Stimulated activated CD4-positive, alpha-beta T cell treated with anti-CD3 and anti-CD28 coated beads, Interleukin-15, amount 100 ng/mL, for 48 hours (primary cell): ENCODE measurements at places on chromosomes 11 and 22.

DNA sequence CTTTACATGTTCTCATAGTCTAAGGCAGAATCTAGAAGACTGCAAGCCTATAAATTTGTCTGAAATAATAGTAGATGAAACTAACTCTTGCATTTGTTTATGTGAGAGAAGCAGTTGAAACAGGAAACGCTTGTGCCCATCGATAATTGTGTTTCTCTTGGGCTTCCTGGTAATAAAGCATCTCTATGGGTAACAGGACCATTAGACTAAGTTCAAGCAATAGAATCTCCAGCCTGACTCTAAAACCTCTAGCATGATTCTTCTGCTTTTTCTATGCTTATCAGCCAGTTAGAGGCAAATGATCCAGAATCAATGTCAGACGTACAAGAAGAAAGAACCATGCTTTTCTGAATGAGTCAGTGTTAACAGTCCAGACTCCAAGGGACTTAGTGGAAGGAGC, 1734.4 kb downstream of the LRRC4C start:
- DNase-seq: no peak

DNA sequence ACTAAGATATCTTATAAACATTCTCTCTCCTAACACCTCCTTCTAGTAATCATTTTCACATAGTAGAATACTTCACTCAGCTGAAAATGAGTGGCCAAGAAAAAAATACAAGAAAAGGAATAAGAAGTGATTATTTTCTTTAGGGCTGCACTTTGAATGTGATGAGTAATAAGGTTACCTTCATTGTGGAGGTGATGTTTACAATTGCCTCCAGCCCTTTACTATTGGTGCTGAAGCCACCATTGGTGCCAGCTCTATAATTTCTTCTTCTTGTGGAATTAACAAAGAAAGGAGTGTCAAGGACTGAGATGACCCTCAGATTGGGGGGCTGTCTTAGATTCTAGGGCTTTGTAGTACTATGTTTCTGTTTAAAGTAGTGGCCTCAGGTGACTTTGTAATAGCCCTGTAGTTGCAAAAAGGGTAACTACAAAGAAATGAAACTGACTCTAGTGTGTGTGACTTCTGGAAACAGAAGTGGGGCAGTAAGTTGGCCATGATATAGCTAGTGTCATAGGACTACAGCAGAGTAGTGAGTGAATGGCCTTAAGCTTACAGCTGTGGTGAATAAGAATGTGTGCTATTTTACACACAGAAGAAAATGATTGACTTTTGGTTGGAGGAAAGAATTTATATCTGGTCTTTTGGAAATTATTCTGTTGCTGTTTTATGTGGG, 287.2 kb downstream of the TMEM135 start:
- DNase-seq: no peak

DNA sequence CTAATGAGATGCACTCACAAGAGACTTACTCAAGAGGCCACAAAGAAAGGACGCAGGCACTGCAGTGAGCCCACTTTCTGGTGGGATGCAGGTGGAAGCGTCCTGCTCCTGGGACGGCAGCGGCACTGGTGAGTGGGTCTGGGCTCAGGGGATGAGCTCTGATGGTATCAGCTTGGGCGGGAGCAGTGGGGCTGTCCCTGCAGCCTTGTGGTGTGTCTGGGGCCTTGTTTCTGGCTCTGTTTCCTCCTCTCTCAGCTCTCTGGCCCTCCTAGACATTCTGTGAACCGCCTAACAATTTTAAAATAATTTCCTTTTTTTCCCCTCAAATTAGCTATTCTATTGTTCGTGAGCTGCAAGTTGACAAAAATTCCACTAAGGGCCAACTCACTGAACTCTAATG, 8.8 kb upstream of the ST14 start:
- DNase-seq: no peak

DNA sequence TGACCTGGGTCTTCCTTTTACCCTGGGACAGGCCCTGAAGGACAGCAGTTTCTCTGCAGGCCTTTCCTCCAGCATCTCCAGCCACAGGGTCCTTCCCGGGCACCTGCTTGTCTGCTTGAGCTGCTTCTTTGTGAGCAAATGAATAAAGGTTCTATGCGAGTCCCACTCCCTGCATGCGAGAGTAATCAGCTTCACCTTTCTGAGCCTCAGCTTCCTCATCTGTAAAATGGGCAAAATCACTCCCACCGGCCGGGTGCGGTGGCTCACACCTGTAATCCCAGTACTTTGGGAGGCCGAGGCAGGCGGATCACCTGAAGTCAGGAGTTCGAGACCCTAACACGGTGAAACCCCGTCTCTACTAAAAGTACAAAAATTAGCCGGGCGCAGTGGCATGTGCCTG, 31.1 kb downstream of the IFT27 start:
- DNase-seq: no peak

- DNase-seq: no peak
Measured at GRCh38 chr22:18104566-18104965, 6.0 kb upstream of the TUBA8 start.

DNA sequence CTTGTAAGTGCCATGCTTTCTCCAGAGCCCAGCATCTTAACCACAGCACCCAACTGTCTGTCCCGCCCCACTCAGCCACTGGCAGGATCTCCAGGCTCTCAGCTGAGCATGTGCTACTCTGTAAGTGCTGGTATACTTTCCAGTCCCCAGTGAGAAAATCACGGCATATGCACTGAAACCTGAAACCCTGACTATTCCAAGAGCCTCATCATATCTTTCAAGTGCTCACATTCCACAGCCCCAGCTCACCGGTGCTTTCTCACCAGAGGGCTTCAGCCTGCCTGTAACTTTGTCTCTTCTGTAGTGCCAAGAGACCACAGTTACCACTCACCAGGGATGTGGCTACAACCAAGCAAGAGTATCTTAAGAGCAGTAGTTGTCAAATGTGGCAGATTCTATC, 24.4 kb upstream of the PAMR1 start:
- no peak for DNase-seq

DNA sequence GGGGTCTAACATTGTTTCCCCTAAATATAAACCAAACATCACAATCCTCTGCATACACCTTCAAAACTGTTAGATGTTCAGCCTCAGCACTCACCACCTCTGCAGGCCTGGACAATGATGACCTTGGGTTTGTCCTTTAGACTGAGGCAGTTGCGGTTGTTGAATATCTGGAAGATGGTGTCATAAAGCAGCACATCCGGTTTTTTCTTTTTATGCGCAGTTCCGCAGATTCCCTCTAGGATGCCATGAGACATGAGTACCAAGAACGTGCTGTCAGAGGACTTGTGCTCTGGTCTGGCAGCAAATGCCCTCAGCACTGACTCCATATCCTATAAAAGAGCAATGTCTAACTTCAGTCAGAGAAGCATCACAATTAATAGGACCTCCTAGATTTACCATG, 22.8 kb downstream of the CASP5 start:
- no peak for DNase-seq

GRCh38 chr11:64474680-64475079, 115.7 kb downstream of the RPS6KA4 start:
- DNase-seq: no peak

- no peak for DNase-seq
Measured at GRCh38 chr22:33006955-33007318, 51.2 kb downstream of the SYN3 start.

DNA sequence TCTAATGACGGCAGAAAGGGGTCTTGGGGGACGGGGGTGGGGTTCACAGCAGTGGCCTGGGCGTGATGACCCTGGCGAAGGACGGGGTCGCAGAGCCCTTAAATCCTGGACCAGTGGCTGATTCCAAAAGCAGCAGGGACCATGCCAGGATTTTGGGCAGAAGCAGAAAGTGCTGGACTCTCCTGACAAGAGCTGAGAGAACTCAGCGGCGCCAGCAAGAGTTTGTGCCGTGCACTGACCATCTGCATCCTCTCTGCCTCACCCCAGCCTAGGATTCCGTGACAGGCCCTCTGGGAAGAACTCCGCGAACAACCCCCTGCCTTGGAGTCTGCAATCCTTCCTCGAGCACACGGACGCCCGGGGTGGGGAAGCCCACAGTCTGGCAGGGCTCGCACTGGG, 644 bp upstream of the NDUFV1 start:
- DNase-seq: no peak

- no peak for DNase-seq
Measured at GRCh38 chr11:2325123-2325522, 23.3 kb downstream of the TSPAN32 start.

DNA sequence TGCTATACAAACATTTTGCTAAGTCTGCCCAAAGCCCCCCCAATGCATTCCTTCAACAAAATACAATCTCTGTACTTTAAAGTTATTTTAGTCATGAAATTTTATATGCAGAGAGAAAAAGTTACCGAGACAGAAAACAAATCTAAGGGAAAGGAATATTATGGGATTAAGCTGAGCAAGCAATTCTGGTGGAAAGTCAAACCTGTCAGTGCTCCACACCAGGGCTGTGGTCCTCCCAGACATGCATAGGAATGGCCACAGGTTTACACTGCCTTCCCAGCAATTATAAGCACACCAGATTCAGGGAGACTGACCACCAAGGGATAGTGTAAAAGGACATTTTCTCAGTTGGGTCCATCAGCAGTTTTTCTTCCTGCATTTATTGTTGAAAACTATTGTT, 92.4 kb downstream of the RRAS2 start:
- DNase-seq: no peak

- DNase-seq: no peak
Measured at GRCh38 chr11:43547430-43547831, 133.1 kb upstream of the HSD17B12 start.

DNA sequence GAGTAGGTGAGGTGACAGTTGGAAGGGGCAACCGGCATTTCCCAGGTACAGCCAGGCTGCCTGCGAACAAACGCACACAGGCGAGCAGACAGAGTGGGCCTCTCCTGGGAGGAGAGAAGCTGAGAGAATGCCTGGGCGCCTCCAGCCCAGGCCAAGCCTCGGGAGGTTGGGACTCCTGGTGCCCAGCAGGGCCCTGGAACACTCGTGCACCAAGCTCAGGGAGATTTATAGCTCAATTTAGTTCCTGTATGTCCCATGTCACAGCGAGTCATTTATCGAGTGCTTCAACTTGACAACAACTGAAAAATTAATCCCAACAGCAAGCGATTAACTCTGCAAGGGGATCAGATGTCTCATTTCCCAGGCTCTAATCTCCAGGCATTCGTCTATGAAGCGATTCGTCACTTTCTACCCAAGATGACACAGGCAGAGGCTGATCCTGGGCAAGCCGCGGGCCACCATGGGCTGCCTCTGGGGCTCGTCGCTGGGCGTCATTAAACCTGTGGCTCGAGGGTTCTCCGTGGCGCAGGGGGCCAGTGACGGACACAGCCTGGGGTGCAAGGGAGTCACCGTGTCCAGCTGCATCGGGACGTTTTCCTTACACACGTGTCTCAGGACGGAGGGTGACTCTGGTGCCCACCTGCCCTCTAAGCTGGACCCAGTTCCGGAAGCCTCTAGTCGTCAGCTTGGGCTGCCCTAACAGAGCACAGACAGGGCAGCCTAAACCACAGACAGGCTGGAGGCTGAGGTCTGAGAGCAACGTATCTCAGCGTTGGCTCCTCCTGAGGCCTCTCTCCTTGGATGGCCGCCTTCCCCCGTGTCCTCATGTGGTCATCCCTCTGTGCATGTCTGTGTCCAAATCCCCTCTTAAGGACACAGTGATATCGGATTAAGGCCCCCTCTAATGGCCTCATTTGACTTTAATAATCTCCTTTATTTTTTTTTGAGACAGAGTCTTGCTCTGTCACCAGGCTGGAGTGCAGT, 154.1 kb downstream of the CTTN start:
- no peak for DNase-seq

DNA sequence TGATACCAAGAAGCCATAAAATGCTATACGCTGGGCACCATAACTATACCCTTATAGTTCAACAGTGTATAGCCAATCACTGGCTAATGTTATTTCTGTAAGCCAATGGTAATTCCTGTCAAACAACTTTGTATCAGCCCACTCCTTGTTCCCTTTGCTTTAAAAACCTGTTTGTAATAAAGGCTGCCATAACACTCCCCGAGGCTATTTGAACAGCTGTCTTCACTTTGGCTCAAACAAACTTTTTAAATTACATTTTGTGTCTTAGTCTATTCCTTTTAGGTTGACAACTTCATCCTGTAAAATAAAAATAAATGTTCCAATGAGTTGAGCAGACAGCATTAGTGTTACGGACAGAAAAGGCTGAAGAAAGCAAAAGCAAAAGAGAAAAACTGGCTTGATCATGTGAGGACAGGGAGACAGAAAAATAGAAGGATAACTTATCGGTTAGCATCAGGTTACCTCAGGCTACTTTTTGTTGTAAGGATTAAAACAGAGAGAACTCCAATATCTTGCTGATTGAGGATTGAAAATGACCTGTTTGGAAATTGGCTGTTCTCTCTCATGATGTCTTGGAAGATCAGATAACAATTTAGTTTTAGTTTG, 95.0 kb downstream of the AASDHPPT start:
- DNase-seq: no peak

DNA sequence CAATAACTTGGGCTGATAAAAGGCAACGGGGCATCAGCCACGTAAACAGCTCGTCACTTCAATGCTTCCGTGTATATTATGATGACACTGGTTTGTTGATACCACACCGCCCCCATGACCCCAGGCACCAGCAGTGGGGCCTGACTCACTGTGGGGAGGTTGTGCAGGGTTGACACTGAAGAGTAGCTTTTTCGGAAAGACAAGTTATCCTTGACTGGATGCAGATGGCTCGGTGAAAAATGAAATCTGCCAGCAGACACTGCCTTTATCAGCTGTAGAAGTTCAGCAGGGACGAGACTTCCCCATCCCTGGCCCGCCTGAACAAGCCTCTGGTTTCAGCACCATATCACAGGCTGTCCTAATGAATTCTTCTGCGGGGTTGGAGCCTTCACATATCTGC, 55.6 kb downstream of the WT1 start:
- no peak for DNase-seq

- DNase-seq: no peak
Measured at GRCh38 chr11:18361154-18361553, 33.2 kb upstream of the LDHA start.

GRCh38 chr11:66820901-66821300, 22.3 kb upstream of the RCE1 start:
- DNase-seq: no peak

DNA sequence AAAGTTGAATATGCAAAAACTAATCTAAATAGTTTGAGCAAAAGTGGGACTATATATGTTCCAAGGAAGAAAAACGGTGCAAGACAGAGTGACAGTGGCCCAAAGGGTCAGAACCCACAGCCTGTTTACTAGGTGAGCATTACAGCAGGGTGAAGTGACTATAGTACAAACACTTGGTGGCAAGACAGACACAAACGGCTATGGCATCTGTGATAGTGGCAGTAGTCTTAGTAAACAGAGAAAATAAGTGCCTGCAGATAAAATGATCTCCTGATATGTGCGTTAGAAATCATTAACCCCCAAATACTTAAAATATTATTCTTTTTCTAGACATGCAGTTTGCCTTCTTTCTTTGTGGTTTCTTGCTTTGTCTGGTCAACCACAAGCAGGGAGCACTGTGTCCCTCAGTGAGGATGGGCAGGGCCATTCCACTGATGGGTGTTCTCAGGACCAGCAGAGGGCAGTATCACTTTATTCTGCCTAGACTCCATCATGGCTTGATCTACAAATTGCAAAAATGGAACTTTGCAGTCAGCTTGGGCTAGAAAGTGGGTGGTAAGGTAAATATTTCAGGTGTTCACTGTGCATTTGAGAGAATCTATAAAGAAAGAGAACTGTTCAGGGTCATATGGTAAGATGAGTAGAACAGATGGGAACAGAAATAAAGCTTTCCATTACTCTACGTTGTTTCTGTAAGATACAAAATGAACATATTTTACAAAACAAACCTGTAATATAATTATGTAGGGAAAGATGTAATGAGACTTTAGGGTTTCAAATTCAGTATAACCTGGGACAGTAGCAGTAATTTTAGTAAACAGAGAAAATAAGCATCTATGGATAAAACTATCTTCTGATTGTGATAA, 198.2 kb downstream of the SWAP70 start:
- peak; percentile 34 for DNase-seq

GRCh38 chr11:11806586-11806985, 35.2 kb upstream of the USP47 start:
- DNase-seq: no peak
